ENCODE measurements at places on chromosomes 2 and 18.

GRCh38 chr2:133609664-133610063, 41.4 kb upstream of the NCKAP5 start:
- no peak for DNase-seq

DNA sequence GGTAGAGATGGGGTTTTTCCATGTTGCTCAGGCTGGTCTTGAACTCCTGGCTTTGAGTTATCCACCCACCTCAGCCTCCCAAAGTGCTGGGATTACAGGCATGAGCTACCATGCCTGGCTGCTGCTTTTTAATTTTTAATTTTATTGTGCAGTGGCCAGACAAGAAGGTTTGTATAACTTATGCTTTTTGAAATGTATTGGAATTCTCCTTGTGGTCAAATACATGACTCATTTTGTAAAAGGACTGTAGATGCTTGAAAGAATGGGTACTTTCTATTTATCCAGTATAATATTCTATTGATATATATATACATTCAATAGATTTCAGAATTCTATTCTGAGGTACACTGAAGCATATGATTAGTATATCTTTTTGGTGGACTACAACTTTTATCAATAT, 82.6 kb upstream of the ST3GAL5 start:
- no peak for DNase-seq

GRCh38 chr2:68371138-68371537, 6.1 kb downstream of the PLEK start:
- no peak for DNase-seq

GRCh38 chr18:34764451-34764850, 54.4 kb downstream of the DTNA start:
- DNase-seq: no peak

DNA sequence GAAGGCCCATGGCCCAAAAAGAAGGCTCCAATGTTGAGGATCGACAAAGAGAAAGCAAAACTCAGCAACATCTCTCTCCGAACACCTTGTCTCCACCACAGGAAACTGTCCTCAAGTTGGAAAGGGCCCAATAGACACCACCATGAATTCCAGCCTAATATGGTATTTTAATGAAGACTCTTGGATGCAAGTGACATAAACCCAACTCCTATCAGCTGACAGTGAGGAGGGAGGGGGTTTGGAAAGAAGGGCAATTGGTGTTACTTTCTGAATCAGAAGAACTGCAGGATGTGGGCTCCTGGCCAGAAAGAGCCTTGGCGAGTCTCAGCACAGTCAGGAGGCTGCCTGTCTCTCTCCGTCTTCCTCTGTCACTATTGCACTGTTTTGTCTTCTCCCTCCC, 40.3 kb upstream of the SIGLEC15 start:
- no peak for DNase-seq

DNA sequence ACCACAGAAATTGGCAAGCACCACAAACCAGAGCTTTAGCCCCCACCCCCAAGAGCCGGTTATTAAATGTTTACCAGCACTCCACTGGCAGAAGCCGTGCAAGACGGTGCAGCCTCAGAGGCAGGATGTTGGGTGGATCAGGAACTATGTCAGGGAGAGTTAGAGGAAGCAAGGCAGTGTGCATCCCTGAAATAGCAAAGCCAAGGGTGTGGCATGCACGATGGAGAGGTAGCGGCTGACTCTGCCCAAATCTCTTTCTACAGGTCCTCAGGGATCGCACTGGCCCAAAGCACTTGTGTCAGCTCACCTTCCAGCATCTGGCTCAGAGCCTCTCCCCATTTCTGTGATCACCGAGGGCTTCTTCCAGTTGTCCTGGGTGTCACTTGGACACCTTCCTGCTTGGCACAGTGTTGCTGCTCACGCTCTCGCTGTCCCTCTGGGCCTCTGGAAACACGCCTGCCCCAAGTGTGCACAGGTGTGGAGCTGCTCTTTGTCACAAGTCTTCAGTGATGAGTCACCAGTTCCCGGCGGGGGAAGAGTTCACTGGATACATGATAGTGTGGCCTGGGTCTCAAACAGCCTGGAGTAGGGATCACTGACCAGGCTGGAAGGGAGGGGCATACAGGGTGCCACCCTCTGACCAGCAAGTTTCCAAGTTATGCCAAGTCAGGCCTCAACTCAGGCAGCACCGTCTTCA, 17.3 kb upstream of the B3GNT7 start:
- no peak for DNase-seq

DNA sequence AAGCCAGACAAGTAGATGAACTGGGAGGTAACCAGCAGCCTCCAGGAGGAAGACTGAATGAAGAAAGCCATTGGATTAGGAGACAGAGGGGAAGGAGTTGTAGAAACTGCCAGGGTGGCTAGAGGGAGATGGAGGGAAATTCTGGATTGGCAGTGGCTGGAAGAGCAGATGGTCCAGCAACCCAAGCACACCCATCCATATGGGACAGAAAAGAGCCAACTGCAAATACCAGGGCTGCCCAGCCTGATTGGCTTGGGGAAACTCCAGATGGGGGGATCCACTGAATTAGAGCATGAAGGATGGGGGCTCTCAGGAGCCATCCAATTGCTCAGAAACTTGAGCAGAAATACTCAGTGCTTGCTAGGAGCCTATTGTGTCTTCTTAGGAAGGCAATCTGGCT, 173.5 kb upstream of the EPB41L3 start:
- DNase-seq: no peak

- no peak for DNase-seq
Observed at GRCh38 chr2:224532931-224533330, 52.2 kb downstream of the CUL3 start.

Measured in stimulated activated CD8-positive, alpha-beta memory T cell treated with anti-CD3 and anti-CD28 coated beads, Interleukin-4, amount 100 ng/mL, for 1 hour (primary cell).